ENCODE measurements at places on chromosomes 13 and 19.

DNA sequence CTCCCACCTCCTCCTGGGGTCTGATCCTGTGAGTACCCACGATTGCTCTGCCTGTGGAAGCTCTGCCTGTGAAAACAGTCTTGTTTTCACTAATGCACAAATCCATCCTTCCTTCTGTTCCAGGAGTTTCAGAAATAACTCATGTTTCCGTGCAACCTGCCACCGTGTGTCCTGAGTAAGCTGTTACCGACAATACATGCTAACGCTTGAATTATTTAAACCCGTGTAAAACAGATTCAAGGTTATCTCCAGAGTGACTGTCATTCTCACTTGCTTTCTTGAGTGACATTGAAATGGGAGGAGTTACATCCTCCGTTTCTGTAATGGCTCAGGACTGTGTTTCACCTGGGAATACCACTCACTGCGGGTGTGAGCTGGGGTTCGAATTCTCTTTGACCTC is 24.9 kb downstream of the GPR12 start:
- DNase-seq: no peak

DNA sequence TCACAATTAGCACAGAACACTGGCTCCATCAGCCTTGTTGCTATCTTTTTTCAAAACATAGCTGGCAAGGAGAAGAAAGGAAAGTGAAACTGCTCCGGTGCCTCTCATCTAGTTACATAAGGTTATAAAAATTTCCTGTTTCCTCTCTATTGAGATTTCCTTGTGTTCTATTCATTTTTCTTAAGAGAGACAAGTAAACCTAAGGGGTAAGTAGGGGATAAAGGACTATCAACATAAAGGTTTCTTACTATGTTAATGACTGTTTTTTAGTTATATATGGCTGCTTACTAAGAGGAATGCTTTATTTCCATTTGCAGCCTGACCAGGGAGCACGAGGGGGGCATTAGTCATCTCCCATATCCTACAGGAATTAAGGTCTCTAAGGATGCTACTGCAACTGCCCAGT is 73.2 kb upstream of the MLNR start:
- DNase-seq: peak; percentile 75

GRCh38 chr13:97395447-97396136 is 38.4 kb upstream of the RAP2A start:
- peak; percentile 34 for DNase-seq

DNA sequence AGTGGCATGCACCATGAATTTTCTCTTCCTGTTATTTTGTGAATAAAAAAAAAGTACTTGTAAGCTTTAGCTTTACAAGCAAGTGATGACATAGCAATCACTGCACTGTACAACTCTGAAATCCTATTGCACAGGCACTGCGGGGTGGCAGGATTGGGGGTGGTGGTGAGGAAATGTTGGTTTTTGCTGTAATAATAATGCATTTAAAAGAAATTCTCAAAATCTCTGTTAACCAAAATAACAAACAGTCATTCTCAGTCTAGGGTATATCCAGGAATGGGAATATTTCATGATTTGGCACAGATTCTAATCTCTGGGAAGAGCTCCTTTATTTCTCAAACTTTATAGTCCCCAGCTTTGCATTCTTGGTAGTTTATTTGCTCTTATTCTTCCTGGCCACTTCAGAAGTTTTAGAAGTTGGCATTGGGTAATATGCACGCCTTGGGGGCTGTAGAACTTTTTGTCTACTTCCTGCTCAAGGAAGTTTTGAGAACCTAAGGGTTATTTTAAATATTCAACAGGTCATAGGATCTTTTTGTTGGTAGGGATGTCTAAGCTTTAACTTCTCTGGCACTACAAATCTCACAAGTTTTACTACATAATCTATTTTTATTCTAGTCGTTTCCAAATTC is 353.0 kb upstream of the KLF12 start:
- DNase-seq: no peak

DNA sequence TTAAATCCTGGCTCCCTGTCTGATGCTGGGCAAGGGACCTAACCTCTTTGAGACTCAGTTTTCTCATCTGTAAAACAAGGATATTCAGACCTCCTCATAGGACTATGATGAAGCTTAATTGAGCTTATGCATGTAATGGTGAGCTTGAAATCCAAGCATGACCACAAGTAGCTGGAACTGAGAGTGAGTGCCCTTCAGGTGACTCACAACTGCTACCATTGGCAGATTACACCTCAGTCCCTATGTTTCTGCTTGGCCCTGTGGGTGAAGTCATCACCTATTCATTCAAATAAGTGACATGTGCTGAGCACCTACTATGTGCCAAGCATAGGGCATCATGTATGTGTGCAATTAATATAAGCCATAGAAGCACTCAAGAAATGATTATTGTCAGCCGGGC is 25.7 kb downstream of the NOVA2 start:
- peak; percentile 7 for DNase-seq

GRCh38 chr13:20206065-20206697 is 13.4 kb upstream of the GJB2 start:
- no peak for DNase-seq

DNA sequence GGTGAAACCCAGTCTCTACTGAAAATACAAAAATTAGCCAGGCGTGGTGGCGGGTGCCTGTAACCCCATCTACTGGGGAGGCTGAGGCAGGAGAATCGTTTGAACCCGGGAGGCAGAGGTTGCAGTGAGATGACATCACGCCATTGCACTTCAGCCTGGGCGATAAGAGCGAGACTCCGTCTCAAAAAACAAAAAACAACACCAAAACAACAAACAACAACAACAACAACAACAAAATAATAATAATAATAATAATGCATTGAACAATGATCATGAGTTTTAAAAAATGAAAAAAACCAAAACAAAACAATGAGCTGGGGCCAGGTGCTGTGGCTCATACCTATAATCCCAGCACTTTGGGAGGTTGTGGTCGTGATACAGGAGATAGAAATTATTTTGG is 23.1 kb upstream of the HOMER3 start:
- DNase-seq: no peak

DNA sequence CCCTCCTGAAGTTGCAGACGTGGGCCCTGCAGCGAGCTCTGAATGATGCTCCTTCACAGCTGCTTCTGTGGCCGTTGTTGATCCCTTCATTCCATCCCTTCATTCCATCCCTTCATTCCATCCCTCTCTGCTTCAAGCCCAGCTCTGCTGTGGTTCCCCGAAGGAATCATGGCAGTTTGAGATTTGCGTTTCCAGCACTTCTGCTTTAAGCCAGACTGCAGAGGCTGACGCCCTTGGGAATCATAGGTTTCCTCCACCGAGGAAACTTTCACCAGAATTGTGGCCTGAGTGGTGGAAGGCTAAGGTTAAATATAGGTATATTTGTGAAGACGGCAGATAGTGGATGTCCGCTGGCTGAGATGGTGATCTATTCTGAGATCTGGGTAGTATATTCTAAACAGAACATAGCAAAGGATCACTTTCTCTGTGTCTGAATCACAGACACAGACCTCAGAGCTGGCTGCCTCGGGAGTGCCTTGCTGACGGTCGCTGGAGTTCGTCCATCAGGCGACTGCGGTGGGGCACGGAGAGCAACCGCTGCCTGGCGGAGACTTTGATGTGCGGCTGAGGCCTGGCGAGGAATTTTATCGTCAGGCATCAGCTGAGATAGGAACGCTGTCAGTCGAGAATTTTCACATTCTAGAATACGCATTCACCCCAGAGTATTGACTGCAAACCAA is 42.8 kb upstream of the DCUN1D2 start:
- no peak for DNase-seq

- DNase-seq: peak; percentile 36
These were observed 46.8 kb downstream of the TEX26 start for GRCh38 chr13:30978981-30979956.

DNA sequence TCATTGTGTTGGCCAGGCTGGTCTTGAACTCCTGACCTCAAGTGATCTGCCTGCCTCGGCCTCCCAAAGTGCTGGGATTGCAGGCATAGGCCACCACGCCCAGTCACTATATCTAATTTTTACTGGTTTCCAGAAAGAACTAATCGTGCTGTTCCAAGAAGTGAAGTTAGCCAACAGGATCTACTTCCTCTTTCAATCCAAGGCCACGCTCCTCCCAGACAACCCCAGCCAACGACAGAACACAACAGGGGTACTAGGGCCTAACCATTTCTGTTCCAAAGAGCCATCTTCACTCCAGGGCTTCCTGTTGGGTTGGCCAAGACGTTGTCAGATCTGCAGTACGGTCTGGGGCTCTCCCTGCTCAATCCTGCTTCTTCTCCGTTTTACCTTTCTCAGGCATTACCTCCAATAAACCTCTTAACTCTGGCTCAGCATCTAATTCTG is 7.0 kb upstream of the LSM14A start:
- DNase-seq: no peak
